A549 treated with GW870086 at 1 μM for 4 hours (cell line): ENCODE measurements at places on chromosomes 5 and 9. TPM values are rescaled to one million over a fixed set of nuclear protein-coding genes. Genes with fewer than 3 reads are reported as not detected.

KIAA1958 gene
- total RNA-seq = 1.5 to 2.6 TPM (median 2.1 TPM) in 5 replicates

PCDHGA6 gene
- 0.13 to 0.26 TPM (median 0.14 TPM) in 5 replicates for total RNA-seq

ITGA2 gene
- 11.7 to 19.0 TPM (median 16.7 TPM) in 5 replicates for total RNA-seq

PHF19 gene
- total RNA-seq = 83.5 to 140 TPM (median 121 TPM) in 5 replicates

RETREG1 gene
- 2.6 to 3.8 TPM (median 3.5 TPM) in 5 replicates for total RNA-seq

NR2F1-AS1 gene
- 3.2 to 5.2 TPM (median 4.3 TPM) in 5 replicates for total RNA-seq

KIAA0825 gene
- 0.41 to 0.60 TPM (median 0.50 TPM) in 5 replicates for total RNA-seq

KIF24 gene
- total RNA-seq = 2.7 to 3.8 TPM (median 3.2 TPM) in 5 replicates

EQTN gene
- not detected in 5 replicates for total RNA-seq

PCA3 gene
- not detected in 5 replicates for total RNA-seq

SPATA9 gene
- not detected in 5 replicates for total RNA-seq

HIGD2A gene
- 248 to 281 TPM (median 257 TPM) in 5 replicates for total RNA-seq

MEF2C gene
- 0.02 to 0.09 TPM in 2 of 5 replicates, not detected in the others for total RNA-seq

SLC4A9 gene
- 0.09 to 0.18 TPM (median 0.10 TPM) in 3 of 5 replicates, not detected in the others for total RNA-seq

TMEM215 gene
- 0.03 TPM in 2 of 5 replicates, not detected in the others for total RNA-seq

CAPSL gene
- not detected in 5 replicates for total RNA-seq

SLC34A1 gene
- total RNA-seq = not detected in 5 replicates

SLCO4C1 gene
- not detected in 5 replicates for total RNA-seq
